ENCODE measurements at places on chromosomes 1 and 21. TPM values are rescaled to one million over a fixed set of nuclear protein-coding genes. Genes with fewer than 3 reads are reported as not detected.

DNA sequence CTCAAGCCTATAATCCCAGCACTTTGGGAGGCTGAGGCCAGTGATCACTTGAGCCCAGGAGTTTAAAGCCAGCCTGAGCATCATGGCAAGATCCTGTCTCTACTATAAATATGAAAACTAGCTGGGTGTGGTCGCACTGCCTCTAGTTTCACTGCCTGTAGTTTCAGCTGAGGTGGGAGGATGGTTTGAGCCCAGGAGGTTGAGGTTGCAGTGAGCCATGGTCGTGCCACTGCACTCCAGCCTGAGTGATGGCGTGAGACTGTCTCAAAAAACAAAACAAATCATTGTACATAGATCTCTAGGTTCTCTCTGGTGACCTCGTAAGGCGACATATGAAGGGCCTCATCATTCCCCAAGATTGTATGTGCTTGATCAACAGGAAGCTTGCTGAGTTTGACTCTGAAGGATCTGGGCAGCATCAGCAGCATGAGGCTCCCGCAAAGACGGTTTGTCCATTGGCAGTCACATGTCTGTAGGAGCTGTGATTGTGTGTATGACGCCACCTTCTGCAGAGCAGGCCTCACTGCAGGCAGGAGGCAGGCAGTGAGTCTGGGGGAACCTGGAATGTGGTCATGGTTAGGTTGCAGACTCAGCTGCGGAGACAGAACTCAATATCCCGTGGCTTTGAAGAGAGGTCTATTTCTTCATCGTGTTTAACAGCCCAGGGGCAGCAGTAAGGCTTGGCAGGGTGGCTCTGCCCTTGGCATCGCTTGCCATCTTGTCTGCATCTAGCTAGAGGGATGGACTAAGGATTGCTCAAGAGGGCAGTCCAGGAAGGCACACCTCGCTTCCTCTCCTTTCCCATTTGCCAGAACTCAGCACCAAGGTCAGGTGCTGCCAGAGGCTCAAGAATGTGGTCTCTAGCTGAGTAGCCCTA lies 14.0 kb downstream of the ATP5PO start:
- DNase-seq: no peak

VWA5B1 gene
- not detected for polyA plus RNA-seq

ELAPOR1 gene
- not detected for polyA plus RNA-seq

CD53 gene
- 10.7 TPM for polyA plus RNA-seq

DNA sequence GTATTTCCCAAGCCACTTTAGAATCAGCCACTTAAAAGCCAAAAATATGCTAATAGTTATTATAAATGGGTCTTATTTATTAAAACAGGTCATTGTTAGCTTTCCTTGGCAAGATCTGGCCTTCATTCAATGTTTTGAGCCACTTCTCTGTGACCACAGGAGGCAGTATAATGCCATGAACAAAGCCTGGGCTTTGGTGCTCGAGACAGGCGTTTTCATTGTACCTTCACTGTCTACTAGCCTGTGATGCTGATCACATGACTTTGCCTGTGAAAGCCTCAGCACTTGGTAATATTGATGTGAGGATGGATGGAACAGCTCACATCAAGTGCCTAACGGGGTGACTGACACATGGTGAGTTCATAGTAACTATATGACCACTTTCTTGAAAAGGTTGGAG lies 217.0 kb downstream of the RWDD3 start:
- DNase-seq: no peak

All from liver (tissue), 10 donors.